C1 segment of cervical spinal cord (tissue), 14 donors: ENCODE measurements at places on chromosomes 4 and X.
A peak's percentile ranks its signal among the peaks of the same experiment; 100 is the strongest.

GRCh38 chr4:67713529-67714247 is 12.7 kb upstream of the UBA6 start:
- DNase-seq: no peak

GRCh38 chr4:172573899-172574298 is 594.7 kb upstream of the GALNT7 start:
- DNase-seq: no peak

GRCh38 chrX:39528161-39528916 is 569.4 kb downstream of the BCOR start:
- DNase-seq: no peak

DNA sequence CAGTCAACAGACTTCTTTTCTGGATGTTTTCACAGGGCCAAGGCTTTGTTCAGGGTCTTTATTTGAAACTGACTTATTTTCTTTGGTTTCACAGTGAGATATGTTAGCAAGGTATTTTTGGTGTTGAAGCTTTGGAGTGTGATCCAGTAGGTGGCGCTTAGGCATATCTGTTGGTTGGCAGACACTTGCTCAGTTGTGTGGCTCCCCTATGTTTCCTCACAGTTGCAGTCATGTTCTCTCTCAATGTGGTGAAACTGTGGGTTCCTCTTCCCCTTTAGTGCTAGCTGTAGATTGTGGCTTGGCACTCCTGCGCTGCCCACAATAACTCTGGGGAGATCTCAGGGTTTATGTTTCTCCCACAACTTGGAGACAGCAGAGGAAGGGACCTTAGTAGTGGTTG is 460.8 kb downstream of the SLITRK2 start:
- no peak for DNase-seq

DNA sequence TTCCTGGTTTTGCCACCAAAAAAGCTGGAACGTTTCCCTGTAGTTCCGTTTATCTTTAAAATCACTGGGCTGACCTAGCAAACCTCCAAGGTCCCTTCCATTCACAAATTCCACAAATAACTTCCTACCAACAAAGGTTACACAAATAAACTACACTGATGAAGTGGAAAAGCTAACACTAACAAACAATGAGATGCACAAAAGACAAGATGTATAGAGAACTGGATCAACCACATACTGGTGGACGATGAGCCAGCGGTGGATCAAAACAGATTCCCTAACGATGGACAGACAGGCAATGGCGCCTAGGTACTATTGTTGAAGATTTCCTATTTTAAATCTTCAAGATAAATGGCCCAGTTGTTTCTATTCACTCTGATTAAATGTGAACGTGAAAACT is 15.5 kb downstream of the AFAP1 start:
- DNase-seq: no peak

GRCh38 chrX:151974336-151975227 is at the start of gene GABRE:
Gene GABRE, minus strand, starts transcription at chrX:151974676. Its CDS starts 51 bp downstream, at chrX:151974625.
- DNase-seq: no peak

GRCh38 chr4:162115333-162115732 is 48.5 kb downstream of the FSTL5 start:
- DNase-seq: no peak

DNA sequence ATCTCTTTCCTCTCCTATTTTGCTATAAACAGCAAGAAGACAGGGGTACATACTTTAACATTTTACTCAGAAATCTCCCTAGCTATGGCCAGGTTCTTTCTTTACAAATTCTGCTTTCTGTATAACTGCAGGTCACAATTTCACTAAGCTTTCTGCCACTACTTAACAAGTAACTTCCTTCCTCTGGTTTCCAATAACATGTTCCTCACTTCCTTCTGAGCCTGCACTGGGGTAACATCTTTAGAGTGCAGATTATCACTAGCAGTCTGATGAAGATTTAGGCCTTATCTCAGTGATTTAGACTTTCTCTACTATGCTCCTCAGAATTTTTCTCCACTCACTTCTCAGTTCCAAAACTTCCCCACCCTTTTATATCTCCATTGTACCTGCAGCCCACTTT is 1930.5 kb upstream of the AGA start:
- DNase-seq: no peak

DNA sequence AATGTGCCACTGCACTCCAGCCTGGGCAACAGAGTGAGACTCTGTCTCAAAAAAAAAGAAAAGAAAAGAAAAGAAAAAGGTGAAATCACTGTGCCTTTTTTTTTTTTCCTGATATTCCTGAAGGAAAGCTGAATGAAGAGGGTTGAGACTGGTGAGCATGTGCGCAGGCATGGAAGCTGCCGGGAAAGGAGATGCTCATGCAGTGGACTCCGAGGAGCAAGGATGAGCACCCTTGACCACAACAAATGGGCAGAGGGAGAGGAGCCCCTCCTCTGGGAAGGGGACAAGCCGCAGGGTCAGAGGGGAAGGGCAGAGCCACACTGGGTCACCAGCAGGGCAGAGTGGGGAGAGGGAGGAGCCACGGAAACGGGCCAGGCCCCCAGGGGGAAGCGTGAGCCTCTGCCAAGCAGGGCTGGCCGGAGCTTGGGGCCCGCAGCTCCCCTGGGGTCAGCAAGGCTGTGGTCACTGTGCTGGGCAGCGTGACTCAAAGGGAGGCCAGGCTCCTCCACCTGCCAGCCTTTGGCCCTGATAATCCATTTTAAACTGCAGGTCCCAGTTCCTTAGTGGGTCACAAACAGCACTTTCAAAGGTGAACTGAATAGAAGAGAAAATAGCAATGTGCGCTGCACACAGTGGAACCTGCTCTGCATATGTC is 79.8 kb downstream of the NAT8L start:
- DNase-seq: no peak

- DNase-seq: no peak
These were observed 62.4 kb downstream of the TRAPPC11 start for GRCh38 chr4:183721207-183722081.

GRCh38 chr4:26464420-26465095 is 25.7 kb downstream of the CCKAR start:
- no peak for DNase-seq

GRCh38 chr4:23945451-23946017 is 55.7 kb upstream of the PPARGC1A start:
- no peak for DNase-seq

GRCh38 chr4:44447563-44448504 is 775 bp downstream of the KCTD8 start:
- DNase-seq: peak; percentile 60

- DNase-seq: no peak
These were observed 311.2 kb downstream of the BMPR1B start for GRCh38 chr4:95068818-95069478.

DNA sequence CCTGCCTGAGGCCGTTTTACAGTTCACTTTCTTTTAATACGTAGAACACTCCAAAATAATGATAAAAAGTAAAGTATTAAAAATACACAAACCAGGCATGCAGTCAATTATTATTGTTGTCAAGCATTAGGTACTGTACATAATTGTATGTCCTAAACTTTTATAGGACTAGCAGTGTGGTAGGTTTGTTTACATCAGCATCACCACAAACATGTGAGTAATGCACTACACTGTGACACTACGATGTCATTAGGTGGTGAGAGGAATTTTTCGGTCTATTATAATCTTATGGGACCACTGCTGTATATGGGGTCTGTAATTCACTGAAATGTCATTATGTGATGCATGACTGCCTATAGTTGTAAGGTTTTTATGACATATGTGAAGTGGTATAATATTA is 149.5 kb upstream of the SH3RF1 start:
- no peak for DNase-seq

DNA sequence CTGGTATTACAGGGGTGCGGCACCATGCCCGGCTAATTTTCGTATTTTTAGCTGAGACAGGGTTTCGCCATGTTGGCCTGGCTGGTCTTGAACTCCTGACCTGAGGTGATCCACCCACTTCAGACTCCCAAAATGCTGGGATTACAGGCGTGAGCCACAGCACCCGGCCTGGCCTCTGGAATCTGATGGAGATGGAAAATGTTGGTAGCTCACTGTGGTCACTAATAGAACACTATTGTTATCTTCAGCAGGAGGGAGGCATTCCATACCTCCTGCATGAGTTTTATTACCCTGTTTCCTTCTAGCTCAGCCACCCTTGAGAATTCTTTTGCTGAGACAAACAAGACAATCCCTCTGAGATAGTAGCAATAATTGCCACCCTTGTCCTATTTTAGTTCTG is 105.0 kb downstream of the SHROOM3 start:
- DNase-seq: no peak

- DNase-seq: no peak
These were observed 162.6 kb downstream of the MAB21L2 start for GRCh38 chr4:150744570-150744969.

DNA sequence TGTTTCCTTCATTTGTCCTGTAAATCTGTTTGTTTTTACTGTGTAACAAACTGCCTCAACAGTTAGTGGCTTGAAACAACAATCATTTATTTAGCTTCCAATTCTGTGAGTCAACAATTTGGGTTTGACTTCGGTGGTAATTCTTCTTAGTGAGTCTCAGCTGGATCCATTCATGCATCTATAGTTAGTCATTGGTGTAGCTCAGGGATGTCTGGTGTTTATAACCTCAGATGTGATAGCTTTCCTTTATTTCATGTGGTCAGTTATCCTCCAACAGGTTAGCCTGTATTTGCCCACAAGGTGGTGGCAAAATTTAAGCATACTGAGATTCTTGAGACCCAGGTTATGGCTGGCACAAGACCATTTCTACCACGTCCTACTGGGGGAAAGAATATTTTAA is 1267.2 kb downstream of the RAPGEF2 start:
- DNase-seq: no peak

DNA sequence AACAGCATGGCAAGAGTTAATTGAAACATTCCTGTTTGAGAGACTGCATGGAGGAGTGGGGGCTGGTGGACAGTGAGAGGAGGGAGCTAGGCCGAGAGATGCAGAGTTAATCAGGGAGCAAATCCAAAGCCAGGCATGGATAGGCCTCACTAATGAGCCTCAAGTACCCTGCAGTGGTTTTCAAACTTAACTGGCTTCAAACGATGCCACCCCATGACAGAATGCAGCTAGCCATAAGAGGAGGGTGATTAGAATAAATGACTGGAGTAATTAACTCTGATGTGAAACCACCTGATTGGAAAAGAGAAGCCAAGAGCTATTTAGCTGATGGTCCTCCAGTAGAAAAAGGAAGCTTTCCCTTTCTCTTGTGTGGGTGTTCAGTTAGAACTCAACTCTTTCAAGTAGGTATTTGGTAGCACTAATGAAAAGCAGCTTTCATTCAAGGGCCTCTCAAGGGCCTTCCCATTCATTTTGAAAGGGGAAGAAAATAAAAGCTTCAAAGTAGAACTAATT is 215.4 kb upstream of the MAB21L2 start:
- no peak for DNase-seq

GRCh38 chr4:121822796-121823504 is 733 bp downstream of the CCNA2 start:
- no peak for DNase-seq

- no peak for DNase-seq
These were observed 7.9 kb downstream of the NDNF start for GRCh38 chr4:121064482-121064881.

- DNase-seq: no peak
These were observed 44.4 kb downstream of the KIAA0232 start for GRCh38 chr4:6826781-6827508.

DNA sequence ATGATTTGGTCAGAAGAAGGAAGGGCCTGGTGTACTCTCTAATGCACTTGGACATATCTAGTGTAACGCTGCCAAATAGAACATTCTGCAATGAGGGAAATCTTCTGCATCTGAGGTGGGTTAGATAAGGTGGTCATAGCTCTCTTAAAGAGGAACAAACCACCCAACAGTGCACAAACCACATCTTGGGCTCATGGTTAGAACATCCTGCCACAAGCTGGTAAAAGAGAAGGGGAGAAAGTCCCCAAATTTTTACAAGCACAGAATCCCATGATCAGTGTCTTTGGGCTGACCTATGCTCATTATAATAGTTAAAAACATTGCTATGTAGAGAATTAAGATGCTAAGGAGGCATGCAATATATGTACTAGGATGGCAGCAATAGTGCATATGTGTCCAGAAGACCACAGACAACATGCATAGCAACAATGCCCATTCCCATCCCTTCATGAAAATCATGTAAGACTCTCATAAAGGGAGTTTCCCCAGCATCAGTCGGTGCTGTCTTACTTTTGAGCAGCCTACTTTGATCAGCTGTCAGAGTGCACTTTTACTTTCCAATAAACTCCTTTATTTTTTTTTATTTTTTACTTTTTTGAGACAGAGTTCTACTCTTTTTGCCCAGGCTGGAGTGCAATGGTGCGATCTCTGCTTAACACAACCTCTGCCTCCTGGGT is 99.7 kb upstream of the SLC7A11 start:
- DNase-seq: no peak

- DNase-seq: no peak
These were observed 33.7 kb downstream of the AFF1 start for GRCh38 chr4:86968547-86968946.

DNA sequence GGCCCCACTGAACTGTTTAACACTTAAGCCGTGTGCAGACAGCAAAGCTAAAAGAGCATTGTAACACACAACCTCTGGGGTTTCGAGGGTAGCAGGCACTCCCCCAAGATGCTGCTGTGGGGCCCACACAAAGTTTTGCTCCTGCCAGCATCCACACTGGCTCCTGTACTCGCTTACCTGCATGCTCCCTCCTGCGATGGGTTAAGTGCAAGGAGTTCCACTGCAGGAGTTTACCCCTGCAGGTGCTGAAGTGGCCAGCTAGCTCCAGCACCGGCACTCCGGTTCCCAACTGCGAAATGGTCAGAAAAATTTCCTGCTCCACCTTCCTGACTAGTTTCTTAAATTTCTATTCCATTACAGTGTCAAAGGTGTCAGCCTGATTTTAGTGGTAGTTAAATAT is 443.5 kb downstream of the PCDH10 start:
- no peak for DNase-seq

DNA sequence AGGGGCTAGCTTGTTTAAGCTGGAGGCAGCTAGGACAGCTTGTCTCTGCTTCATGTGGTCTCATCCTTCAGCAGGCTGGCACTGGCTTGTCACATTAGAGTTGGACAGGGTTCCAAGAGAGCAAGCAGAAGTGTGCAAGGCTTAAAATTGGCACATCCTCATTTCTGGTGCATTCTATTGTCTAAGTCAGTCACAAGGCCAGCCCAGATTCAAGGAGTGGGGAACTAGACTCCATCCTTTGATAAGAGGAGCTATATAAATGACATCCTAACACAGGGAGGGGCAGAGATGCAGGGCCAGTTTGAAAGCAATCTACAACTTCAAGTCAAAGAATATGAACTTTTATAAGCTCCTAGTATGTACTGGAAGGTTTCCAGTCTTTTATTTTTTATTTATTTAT is 313.2 kb downstream of the PTTG2 start:
- DNase-seq: no peak
